ENCODE measurements at places on chromosomes 1 and 21. TPM values are rescaled to one million over a fixed set of nuclear protein-coding genes. Genes with fewer than 3 reads are reported as not detected.
A peak's percentile ranks its signal among the peaks of the same experiment; 100 is the strongest.

DNA sequence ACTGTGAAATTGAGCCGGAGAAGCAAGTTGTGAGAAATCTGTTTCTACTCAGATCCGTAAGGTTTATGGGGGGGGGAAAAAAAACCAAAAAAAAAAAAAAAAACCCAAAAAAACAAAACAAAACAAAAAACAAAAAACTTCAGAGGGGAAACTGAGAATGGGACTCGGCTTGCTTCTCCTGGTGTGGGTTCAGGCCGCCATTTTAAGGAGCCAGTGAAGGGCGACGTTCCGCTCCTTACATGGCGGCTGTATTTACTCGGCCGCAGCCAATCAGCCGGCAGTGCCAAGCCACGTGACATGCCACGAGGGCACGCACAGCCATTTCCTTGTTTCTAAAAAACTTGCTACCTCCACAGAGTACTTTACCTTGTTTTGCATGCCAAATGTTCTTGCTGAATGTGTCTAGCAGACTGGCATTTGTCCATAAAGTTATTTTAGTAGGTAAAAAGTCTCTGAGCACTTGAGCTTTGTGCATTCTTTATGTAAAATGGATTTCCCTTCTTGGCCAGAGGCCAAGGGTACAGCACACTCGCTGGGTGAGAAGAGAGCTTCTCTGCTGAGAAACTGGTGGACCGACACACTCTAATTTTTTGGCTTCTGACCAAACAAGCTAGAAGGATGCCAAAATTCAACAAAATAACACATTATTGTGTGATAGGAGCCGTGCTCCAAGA lies 101.8 kb downstream of the NFIA start:
- peak; percentile 43 for DNase-seq

CFHR1 gene
- 0.41 TPM for total RNA-seq

DNA sequence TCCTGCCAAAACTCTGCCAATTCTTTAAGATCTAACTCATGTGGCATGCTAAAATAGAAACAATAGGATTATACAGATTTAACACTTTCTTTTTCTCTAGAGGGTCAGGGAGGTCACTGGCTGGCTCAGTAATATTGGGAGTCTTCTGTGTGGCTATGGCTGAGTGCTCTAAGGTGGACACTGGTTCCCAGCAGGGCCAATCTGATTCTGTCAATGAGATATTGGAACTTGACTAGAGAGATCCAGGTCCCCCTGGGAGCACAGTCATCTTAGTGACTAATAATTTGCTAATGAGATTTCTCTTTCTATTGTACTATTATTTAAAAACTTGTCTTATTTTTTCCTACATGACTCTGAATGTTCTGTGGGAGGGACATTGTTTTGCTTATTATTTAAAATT lies 69.1 kb upstream of the ZP4 start:
- DNase-seq: no peak

DNA sequence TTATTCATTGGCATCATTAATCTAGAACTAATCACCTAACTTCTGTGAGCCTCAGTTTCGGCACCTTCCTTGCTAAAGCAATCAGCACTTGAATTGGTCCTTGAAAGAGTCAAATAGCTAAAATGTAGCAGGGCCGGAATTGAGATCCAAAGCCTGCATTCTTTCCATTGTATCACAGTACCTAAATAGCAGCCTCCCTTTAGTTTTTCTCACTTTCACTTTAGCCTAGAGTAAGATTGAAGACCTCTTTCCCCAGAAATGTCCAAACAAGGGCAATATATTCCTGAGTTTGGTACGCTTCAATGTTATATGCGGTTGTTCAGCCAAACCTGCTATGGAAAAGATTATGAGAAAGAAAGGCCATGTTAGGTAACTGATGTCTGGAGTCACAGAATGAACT lies 121.9 kb upstream of the BMP8A start:
- DNase-seq: no peak

FCGR3A gene
- 2.9 TPM for total RNA-seq

- no peak for DNase-seq
These were observed 286.0 kb downstream of the VAV3 start for GRCh38 chr1:107678993-107679392.

DNA sequence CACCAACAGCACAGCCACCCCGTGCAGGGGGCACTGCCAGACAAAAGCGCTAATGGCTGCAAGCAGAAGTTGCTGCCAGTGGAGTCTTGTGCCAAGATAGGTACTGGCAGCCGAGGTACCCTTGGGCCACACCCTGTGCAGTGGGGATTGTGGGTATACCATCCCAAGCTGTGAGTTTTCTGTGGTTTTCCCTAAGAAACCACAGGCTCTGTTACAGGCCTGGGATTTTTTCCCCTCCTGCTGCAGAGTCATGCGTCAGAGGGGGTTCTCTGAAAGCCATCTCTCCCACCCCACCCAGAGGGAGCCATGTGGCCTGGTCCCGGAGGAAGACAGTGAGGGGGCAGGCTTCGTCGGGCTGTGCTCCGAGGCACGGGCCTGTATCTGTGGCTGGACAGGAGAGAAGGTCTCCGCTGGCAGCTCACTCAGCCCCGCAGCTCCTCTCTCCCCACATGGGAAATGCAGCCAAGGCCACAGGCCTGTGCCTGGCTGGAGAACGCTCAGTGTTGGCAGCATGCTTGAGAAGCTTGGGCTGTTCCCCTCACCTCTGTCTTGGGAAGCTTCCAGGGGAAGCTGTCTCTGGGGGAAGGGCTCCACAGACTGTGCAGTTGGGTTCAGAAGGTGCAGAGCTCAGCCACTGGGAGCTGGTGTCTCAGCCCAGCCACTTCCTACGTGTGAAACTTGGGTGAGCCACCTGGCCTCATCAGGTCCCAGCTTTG lies 42.5 kb downstream of the NEK2 start:
- DNase-seq: no peak

TMPRSS15 gene
- not detected for total RNA-seq

HTR1D gene
- under 0.01 TPM for total RNA-seq

DNA sequence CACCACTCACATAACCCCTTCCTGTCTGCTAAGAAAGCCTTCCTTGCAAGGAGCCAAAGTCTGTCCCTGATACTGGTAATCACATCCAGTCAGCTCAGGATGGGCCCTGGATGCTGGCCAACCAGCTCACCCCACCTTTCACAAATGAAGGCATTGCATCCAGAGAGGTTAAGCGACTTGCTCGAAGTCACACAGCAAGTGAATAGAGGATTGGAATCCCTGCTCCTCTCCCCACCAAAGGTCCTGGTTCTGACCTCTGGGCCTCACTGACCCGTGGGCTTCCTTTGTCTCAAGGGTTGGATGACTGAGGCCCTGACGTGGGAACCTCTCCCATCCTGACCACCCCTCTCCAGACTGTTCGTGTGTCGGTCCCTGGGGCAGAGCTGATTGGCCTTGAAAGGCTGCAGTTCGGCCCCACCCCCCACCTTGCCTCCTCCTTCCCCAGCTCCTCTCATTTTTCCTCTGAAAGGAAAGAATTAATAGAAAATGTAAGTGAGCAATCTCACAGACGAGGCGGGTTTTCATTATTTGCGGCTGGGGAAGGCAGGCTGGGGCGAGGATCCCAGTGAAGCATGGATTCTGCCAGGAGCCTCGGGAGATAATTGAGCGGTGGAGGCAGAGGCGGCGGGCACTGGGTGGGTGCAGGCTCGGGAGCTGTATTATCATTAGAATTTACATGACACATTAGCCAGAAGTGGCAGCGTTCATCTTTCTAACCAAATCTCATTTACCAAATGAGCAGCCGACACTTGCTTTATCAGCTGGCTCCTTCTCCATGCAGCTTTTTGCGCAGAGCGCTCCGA lies 101.5 kb upstream of the CSF3R start:
- DNase-seq: no peak

GRCh38 chr1:47436979-47437446 lies 831 bp upstream of the FOXD2 start:
- DNase-seq: no peak

Data from frontal cortex (tissue), 4 donors.